ENCODE measurements at places on chromosomes 6 and 20. TPM values are rescaled to one million over a fixed set of nuclear protein-coding genes. Genes with fewer than 3 reads are reported as not detected.

The HTR1B gene
- total RNA-seq, result 8.2 TPM

The CLIC5 gene
- total RNA-seq, result not detected

The FAM83C gene
- not detected for total RNA-seq

The TCF15 gene
- total RNA-seq, result not detected
